ENCODE measurements at places on chromosomes 7 and 10.

GRCh38 chr7:121383235-121383910 lies 12.7 kb downstream of the FAM3C start:
- no peak for DNase-seq

- DNase-seq, result no peak
Observed at GRCh38 chr7:519484-520390, at the start of gene PDGFA. PDGFA (minus strand) TSS chr7:519846; CDS start chr7:519001, 845 bp downstream.

DNA sequence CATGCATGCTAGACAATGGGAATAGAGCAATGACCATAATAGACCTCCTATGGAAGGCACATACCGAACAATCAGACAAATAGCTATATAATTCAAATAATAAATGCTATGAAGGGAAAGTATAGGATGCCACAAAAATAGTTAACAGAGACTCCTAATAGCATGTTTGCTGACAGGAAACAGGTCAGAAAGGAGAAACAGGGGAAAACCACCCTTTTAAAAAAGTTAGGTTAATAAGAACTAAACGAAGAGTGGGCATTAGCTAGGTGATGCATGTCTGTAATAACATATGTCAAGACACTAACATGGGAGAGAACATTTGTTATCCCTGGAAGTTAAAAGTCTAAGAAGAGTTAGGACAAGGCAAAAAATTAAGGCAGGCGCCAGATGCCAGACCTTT lies 58.9 kb downstream of the ABI1 start:
- no peak for DNase-seq

- DNase-seq, result no peak
Observed at GRCh38 chr10:121577568-121577967, 20.7 kb downstream of the FGFR2 start.

GRCh38 chr10:72379062-72379461 lies 24.3 kb upstream of the DNAJB12 start:
- DNase-seq, result no peak

DNA sequence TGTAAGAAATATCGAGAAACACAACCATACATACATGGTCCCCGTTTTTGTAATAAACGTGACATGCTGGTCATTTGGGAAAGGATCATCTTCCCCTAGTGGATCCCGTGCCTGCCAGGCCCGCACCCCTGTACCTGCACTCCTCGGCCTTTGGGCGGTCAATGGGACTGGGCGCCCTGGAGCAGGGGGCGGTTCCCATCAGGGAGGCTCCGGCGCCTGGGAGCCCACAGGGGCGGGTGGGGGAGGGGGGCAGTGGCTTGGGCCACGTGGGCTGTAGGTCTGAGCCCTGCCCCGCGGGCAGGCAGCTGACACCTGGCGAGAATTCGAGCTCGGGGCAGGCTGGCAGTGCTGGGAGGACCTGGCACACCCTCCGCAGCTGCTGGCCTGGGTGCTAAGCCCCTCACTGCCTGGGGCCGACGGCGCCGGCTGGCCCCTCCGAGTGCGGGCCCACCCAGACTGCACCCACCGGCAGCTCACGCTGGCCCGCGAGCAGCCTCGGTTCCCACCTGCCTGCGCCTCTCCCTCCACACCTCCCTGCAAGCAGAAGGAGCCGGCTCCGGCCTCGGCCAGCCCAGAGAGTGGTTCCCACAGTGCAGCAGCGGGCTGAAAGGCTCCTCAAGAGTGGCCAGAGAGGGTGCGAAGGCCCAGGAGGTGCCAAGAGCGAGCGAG lies 361.6 kb upstream of the GRM3 start:
- no peak for DNase-seq

- no peak for DNase-seq
Observed at GRCh38 chr10:83886871-83887270, 252.4 kb upstream of the GHITM start.

DNA sequence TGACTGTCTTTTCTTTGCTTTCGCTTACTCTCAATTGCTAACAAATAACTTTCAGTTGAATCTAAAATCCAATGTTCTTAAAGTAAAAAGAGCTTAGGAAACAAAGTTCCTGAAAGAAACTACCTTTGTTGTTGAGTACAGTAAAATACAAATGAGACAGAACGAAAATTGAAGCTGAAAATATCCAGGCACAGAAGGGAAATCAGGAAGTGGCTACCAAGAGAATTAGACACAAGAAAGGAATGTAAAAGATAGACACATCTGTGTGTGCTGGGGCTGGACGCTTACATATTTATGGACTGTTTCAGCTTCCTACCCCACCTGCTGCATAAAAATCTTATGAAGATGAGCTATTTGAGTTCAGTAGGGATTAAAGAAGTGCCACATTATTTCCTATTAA lies 161.7 kb upstream of the PLXDC2 start:
- no peak for DNase-seq
